ENCODE measurements at places on chromosomes 2 and 18.

- DNase-seq = no peak
These were observed at the start of gene IGFBP2 for GRCh38 chr2:216632952-216633615. Gene IGFBP2, plus strand, starts transcription at chr2:216633420. Its CDS starts 104 bp downstream, at chr2:216633524.

DNA sequence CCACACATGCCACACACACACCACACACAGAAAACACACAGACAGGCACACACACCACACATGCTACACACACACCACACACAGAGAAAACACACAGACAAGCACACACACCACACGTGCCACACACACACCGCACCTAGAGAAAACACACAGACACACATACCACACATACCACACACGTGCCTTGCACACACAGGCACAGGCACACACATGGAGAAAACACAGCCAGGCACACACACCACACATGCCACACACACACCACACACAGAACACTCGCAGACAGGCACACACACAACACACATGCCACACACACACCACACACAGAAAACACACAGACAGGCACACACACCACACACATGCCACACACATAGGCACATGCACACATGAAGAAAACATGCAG is 242.1 kb upstream of the MYT1L start:
- DNase-seq = no peak

- DNase-seq = no peak
These were observed 1.9 kb downstream of the ADCYAP1 start for GRCh38 chr18:906416-907114.

GRCh38 chr2:39511605-39512433 is 74.7 kb upstream of the MAP4K3 start:
- no peak for DNase-seq

GRCh38 chr2:212794471-212794870 is 255.9 kb upstream of the ERBB4 start:
- DNase-seq = no peak

GRCh38 chr18:12394428-12394827 is 13.3 kb upstream of the PRELID3A start:
- no peak for DNase-seq

GRCh38 chr2:43212931-43213330 is 13.5 kb downstream of the ZFP36L2 start:
- DNase-seq = no peak

- no peak for DNase-seq
These were observed 476.1 kb downstream of the DLGAP1 start for GRCh38 chr18:3979024-3979423.

- DNase-seq = no peak
These were observed 236.0 kb upstream of the SPHKAP start for GRCh38 chr2:228417526-228417925.

- no peak for DNase-seq
These were observed 4.2 kb downstream of the ZNF516 start for GRCh38 chr18:76490670-76491472.

- DNase-seq = no peak
These were observed 382.3 kb upstream of the CHST9 start for GRCh38 chr18:27567434-27567833.

- DNase-seq = no peak
These were observed 11.2 kb upstream of the SCYGR5 start for GRCh38 chr2:227655454-227655853.

DNA sequence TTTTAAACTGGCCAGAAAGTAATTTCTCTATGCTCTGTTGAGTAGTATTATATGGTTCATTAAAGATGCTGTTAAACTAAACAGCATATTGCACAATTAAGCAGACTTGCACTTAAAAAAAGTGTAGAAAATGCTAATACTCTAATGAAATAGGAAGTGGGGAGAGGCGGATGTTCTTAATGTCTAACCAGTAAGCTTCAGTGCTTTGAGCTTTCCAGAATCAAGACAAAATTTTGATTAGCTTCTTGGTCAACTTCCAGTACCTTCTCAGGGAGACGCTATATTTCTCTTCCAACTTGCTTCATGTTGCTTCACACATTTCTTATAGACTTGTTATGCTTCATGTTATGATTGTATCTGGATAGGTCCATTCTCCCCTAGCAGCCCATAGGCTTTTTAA is 89.1 kb downstream of the MAP2 start:
- DNase-seq = no peak

GRCh38 chr2:29796446-29796845 is 124.9 kb downstream of the ALK start:
- DNase-seq = no peak

GRCh38 chr2:160387558-160388262 is 105.9 kb downstream of the RBMS1 start:
- no peak for DNase-seq

GRCh38 chr2:85091838-85092237 is 41.4 kb upstream of the TCF7L1 start:
- DNase-seq = no peak

- DNase-seq = no peak
These were observed 282.0 kb downstream of the RPRM start for GRCh38 chr2:153196378-153197058.

DNA sequence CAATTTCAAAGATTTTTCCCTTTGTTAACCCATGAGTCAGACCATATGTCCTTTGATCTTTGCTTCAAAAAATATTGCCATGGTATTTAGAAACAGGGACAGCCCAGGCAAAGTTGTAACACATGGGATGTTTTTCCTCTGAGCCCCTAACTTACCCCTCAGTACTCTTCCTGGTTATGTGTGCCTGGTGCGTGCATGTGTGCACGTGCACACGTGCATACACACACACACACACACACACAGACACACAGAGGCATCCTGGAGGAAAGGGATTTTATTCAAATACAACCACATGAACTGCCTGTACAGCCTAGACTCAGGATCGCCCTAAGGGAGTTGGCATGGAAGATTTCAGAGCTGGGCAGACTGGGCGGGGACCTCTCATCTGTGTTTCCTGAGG is 5.1 kb downstream of the AFF3 start:
- DNase-seq = no peak

DNA sequence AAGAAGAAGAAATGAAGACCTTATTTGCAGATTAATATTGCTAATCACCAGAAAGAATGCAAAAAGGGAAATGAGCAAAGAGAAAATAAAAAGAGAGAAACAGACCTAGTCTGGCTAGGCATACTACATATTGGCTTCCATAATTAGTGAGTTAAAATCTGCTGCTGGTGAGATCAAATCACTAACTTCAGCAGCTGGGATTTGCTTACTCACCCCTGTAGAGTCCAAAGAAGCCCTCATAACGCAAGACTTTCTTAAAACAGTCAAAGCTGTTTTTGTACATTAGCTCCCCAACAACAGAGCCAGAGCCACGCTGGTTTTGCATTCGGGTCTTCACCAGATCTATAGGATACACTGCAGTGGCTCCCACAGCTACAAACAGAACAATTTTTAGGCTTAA is 80.9 kb downstream of the SLC25A12 start:
- no peak for DNase-seq

- DNase-seq = no peak
These were observed 72.8 kb upstream of the MC4R start for GRCh38 chr18:60445341-60445740.

GRCh38 chr18:57347784-57348183 is 4.6 kb upstream of the ST8SIA3 start:
- DNase-seq = no peak

DNA sequence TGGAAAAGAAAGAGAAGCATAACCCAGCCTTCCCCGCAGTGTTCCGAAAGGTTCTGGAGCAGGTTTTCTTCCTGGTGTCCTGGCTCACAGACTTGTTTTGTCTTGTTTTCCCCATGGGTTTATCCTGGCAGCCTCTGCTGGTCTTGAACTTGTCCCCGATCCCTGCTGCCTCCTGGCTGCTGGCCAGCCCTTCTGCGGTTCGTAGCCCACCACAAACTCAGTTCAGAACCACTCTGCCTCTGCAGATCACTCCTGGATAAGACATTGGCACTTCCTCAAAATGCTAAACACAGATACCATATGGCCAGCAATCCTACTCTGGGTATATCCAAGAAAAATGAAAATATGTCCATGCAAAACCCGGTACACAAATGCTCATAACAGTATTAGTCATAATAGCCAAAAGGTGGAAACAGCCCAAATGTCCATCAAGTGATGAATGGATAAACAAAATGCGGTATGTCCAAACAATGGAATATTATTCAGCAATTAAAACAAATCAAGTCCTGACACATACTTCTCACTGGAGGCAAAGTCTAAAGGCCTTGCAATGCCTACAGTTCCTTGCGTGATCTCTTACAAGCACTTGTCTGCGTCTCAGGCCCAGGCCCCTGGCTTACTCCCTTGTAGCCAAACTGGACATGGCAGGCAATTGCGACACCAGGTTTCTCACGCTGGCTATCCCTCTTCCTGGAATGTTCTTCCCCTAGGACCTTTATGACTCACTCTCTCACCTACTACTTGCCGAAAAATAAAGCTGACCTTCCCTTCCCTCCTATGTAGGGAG is 28.0 kb upstream of the ARHGEF4 start:
- no peak for DNase-seq

DNA sequence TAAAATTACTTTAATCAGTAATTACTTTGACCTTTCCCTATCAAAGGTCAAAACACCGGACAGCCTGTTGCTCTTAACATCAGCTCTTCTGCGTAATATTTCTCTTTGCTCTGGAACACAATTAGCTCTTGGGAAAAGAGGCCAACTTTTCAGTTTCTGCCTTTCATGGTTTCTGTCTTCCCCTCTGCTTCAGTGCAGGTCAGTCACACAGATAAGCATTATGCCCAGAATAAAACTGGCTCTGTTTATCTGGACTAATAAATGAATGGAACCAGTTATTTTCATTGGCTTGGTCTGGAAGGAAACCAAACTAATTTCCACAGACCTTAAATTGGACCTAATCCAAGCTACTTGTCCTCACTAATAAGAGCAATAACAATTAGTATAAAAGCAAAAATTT is 26.2 kb upstream of the GALNT3 start:
- no peak for DNase-seq

DNA sequence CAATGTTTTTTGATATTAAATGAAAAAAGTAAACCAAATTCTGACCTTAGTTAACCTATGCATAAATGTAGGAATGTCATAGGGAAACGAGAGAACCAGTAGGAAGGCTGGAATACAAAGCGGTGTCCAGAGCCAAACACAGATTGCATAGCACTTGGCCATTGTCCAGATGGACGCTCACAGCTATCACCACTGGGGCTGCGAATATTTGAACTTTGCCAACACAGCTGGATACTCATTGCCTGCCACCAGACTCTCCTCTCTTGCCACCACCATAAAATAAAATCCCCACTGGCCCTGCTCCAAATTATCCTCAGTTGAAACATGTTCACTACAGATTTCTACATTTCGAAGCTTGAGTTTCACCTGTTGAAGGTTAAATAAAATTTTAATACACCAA is 159.3 kb upstream of the GULP1 start:
- no peak for DNase-seq

GRCh38 chr2:12658310-12658945 is 58.3 kb upstream of the TRIB2 start:
- no peak for DNase-seq

DNA sequence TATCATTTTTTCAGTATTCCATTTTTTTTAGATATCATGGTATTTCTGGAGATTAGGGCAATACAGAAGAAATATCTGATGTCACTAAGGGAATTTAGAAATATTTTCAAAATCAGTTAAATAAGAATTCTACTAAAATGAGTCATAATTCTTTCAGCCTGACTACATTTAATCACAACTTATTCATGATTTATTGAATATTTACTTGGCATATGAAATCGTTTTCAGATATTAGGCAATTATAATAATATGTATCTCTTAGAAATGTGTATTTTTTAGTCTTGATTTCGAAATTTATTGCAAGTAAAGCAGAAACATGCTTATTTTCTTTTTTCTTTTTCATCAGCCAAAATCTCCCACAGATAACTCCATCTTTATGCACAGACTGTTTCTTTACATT is 142.2 kb downstream of the CCDC102B start:
- no peak for DNase-seq

DNA sequence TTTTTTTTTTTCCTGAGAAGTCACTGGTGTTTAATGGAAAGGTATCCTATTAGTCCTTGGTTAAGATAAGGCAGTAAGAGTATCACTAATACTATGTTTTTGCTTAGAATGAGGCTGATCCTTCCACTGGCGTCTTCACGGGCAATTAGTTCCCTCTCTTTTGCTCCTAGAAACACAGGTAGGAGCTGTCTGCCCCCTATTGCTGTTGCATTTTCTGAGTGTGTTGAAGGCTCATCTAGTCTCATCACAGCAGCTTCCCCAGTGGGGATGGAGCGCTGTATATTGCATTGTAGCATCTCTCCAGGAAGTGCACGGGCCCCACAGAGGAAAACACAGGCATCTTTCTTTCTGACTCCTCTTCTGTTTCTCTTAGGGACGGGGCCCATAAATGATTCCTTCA is 145.0 kb downstream of the NAPG start:
- no peak for DNase-seq

DNA sequence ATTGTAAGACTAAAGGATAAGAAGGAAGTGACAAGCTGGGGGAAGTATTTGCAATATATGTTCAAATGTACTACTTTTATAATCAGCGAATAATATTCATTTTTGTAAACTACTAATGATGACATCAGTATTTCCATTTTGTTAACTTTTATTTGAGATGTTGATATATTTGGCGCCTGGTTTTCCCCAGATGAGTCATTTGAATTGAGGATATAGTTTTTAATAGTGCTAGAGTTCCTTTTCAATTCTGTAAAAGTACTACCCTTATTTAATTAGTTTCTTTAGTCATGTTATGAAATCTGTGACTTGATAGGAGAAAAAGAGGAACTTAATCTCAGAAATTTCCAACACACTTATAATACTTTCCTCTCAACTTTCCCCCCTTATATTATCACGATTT is 495.3 kb downstream of the IRS1 start:
- DNase-seq = no peak

DNA sequence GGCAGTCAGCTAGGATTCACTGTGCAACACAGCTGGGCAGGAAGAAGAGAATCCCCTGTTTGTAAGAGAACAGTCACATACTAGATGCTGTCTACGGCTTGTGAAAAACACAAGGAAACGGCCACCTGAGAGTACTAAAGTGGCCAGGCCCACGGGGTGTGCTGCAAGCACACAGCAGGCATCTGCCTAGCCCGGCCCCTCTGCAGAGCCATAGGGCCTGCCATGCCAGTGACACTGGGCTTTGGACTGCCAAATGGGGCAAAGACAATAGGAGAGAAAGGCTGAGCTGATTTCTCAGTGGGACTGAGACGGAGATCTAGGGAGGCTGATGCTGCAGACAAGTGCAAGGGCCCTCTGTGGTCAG is 10.3 kb downstream of the TUBB6 start:
- DNase-seq = no peak

GRCh38 chr2:144523596-144524117 is 3.7 kb upstream of the ZEB2 start:
- DNase-seq = no peak

GRCh38 chr2:97267411-97268074 is 154.6 kb downstream of the ANKRD36 start:
- peak; percentile 40 for DNase-seq

DNA sequence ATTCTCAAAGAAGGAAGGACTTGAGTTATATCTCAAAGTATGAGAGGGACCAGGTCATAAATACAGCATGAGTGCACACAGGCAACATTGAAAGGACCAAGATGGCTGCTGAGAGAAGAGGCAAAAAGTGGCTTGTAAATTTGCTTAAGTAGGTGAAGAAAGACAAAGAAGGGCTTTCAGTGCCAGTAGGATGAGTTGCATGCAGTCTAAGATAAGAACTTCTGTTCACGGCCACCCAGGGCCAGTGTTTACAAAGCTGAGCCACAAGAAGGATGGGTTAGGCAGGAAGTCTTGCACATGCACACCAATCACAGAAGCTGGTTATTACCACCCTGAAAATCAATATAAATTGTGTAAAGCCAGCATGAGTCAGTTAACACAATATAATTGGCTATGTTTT is 3.1 kb upstream of the ABCB11 start:
- no peak for DNase-seq
